ENCODE measurements at places on chromosomes 2 and 18.

GRCh38 chr2:148914463-148914862 lies 39.4 kb downstream of the KIF5C start:
- DNase-seq = peak; percentile 92

DNA sequence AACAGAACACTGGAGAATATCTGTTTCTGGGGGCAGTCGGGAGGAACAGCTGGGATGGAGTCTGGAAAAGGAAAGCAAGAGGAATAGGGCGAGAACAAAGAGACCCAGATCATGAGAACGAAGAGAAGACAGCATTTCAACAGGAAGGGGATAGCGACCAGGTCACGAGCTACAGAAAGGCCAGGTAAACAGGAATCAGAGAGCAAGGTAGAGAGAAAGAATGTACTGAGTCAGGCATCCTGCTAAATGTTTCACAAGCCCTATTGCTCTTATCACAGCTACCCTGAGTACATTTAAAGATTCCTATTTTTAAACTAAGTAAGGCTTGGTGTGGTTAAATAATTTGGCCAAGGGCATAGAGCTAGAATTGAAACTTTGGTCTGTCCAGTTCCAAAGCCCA lies 254.9 kb upstream of the RAB12 start:
- DNase-seq = no peak

DNA sequence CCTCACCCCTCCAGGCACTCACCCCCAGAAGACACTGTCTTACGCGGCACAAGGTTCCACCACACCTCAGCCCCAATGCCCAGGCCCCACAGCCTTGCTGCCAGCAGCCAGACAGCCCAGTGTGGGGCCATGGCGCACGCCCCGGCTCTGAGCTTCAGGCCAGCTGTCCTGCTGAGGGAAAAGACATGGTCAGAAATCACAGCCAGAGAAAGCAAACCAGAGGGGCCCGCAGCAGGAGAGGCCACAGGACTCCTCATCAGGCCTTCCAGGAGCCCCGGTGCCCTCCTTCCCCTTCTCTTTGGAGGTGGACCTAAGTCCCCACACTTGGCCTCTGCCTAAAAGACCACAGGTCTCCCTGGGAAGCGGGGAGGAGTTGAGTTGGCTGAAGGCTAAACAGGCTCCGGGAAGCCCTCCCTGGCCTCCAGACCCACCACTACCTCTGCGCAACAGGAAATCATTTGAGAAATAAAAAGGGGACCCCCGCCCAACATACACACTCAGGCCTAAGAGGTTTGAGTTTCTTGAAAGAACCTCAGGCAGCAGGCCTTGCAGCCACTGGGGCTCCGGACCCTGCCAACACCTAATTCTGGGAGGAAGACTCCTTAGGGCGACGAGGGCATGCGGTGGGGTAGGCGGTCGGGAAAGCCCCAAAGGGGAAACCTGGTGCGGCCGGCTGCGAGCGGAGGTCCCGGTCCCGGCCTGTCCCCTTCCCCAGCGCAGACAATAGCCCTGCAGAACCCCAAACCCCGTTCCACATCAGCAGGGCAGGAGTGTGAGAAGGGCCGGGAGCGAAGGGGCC lies 1.9 kb downstream of the SEMA4C start:
- DNase-seq = no peak

DNA sequence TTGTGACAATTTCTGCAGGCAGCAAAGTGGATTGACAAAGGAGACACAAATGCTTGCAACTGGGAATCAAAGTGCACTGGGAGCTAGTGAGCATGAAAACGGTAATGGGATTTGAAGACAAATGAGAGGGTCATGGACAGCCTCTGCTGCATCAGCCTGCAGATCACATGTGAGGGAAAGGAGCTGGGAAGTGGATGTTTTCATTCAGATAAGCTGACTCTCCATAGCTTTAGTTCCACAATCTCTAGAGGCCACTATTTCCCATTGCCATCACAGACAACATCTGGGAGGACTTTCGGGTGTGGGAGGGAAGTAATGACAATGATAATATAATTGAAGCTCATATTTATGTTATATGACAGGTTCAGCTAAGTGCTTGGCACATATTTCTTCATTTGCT lies 28.4 kb downstream of the ADCYAP1 start:
- DNase-seq = no peak

DNA sequence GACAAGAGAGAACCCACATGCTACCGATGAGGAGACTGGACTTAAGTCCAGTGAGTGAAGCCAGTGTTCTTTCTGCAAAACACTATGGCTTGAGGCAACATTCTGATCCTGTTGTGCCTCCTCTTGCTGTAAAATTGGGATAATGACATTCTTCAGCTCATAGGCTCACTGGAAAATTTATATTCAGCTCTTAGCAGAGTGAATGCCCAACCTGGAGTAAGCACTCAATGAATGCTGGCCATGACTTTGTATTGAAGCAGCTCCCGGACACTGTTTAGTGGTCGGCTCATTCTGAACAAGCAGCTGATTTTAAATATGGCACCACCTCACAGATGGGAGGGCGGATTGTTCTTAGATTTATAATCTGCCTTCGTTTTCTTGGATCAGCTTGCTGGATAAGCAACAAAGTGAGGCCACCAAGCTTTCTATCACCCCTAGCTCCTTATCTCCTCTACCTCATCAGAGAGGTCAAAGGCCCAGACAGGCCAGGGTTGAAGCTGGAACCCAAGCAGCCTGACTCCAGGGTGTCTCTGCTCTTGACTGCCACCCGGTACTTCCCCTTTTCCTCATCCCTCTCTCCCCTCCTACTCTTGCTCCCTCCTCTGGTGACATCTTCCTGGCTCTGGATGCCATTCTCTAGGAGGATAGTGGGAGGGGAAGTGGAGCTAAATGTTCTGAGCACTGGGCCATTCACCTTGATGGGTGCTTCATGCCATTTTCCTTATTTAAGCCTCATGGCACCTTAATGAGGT lies 11.5 kb downstream of the SLC9A4 start:
- DNase-seq = no peak

- DNase-seq = no peak
These were observed 60.7 kb upstream of the KIF5C start for GRCh38 chr2:148814143-148814859.

- DNase-seq = no peak
These were observed 19.9 kb upstream of the FAM98A start for GRCh38 chr2:33619028-33619427.

DNA sequence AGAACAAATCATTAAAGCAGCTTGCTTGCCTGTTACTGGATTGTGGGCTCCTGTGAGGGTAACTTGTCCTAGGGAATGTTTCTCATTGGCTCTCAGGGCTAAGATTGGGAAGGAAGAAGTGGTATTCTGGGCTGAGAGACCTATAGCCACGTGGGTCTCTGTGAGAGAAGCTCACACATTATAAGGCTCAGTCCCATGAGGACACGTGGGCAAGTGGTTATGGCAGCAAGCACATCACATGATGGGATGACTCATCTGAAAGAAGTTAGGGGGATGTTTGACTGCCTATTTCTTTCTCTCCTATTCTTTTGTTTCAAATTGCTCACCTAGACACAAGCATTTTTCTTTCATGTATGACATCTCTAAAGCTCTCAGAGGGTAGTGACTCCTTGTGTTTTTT lies 418.0 kb upstream of the ST6GAL2 start:
- DNase-seq = no peak

GRCh38 chr2:70094978-70095719 lies 7.9 kb downstream of the PCBP1 start:
- DNase-seq = no peak

DNA sequence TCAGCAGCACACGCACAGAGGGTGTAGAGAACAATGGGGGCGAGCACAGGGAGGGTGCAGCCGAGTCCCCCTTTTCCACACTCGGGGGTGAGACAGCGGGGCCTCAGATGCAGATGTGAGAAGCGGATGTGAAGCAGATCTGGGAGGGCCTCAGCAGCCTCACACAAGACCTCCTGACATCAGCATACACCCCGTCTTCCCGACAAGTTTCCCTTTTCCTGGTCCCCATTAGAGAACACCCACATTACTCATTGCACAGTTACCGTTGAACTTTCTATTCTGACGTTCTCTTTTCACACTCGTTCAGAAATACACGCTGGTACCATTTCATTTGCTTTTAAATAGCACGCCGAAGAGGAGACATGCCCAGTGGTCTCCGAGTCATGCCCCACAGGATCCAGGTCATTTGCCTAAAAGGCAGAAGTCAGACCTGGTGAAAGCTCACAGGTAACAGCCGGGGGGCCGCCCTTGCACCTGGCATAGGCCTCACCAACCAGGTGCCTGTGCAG lies 129.5 kb upstream of the ID2 start:
- DNase-seq = no peak

DNA sequence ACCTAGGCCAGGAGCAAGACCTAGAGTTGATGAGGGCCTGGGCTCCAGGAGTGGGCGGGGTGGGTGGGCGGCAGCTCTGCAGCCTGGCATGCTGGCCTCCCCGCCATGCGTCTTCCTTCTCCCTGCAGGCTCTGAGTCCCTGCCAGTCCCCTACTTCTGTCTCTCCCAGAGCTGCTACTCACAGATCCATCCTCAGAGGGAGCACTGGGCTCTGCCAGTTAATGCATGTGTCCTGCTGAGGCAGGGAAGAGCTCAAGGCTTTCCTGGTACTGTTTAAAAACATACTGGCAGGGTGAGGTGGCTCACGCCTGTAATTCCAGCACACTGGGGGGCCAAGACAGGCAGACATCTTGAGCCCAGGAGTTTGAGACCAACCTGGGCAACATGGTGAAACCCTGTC lies 38.7 kb upstream of the EDAR start:
- DNase-seq = no peak

DNA sequence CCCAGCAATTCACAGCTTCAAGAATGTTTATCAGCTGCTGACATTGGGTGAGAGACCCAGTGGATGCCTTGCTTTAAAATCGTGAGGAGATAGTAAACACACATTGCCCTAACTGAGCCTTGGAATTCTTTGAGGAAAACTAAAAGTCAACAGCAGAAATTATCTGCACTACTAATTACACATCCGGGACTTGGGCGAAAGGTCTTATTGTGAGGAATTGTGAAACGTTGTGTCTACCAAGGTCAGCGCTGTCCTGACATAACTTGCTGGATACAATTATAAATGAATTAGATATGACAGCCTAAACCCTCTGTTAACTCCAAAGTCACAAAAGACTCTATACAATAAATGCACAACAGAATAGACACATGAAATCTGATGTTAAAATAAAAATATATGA lies 121.4 kb downstream of the ST6GAL2 start:
- DNase-seq = no peak

- no peak for DNase-seq
These were observed 740.1 kb upstream of the FANCL start for GRCh38 chr2:58981237-58981636.

- no peak for DNase-seq
These were observed 8.8 kb downstream of the PRLH start for GRCh38 chr2:237574894-237575868.

DNA sequence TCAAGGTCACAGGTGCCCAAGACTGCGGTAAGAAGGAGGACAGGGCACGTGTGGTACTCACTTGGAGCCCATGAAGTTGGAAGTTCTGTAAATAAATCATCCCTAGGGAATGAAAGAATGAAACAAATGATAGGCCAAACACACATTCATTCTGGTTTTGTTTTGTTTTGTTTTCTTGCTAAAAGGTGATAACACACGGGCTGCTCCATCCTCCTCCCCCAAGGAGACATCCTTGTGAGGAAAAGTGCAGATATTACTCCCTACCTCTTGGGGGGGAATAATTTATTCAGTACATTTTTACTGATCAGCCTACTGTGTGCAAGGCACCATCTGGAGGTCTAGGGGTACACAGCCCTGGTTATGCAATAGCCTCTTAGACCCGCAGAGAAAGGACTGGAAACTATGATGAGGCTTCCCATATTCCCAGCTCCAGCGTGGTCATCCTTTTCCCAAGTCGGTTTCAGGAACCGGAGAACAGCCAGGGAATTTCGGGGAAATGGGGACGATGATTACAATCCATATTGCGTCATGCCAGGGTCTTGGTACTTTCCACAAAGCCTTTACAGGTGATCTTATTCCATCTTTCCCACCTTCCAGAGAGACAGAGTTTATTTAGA lies 6.3 kb downstream of the RAX start:
- DNase-seq = no peak

DNA sequence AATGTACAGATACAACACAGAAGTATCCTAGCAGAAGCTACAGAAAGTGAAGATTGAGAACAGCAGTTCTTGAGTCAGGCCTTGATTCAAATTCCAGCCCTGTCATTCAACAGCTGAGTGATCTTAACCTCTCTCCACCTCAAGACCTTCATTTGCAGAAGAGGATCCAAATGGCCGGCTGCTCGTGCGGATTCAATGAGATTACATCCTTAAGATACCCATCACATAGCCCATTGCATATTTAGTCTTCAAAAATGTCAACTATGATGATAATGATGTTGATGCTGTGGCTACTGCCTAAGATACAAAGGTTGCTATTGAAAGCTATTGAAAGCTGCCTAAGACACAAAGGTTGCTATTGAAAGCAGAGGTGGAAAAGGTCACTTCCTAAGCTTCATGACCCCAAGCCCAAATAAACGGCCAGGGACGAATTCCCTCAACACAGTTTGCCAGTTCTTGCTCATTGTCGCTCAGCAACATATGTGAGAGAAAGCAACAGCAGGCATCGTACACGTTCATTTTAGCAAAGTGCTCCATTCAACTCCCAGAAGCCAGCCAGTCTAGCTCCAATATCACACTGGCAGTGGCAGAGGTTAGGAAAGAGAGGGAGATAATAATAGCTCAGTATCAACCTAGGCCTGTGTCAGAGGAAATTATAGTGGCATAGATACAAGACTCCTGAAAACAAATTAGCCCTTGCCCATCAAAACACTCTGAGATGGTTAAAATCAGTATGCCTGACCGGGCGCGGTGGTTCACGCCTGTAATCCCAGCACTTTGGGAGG lies 36.1 kb downstream of the MRPL35 start:
- no peak for DNase-seq

DNA sequence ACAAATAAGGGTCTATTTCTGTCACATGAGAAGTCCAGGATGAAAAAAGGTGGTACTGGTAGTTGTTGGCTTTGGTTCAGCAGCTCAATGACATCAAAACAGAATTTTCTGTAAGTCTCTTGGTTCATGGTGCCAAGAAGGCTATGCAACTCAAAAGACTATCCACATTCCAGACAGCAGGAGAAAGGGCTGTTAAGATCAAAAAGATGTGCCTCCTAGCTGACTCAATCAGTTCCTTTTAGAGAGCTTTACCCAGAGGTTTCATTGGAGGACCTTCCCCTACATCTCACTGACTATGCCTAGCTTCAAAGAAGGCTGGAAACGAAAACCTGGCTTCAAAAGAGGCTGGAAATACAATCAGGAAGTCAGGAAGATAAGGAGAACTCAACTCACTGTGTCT lies 98.0 kb downstream of the DYM start:
- DNase-seq = peak; percentile 10
